ENCODE measurements at places on chromosomes 11 and 22.
A peak's percentile ranks its signal among the peaks of the same experiment; 100 is the strongest.

DNA sequence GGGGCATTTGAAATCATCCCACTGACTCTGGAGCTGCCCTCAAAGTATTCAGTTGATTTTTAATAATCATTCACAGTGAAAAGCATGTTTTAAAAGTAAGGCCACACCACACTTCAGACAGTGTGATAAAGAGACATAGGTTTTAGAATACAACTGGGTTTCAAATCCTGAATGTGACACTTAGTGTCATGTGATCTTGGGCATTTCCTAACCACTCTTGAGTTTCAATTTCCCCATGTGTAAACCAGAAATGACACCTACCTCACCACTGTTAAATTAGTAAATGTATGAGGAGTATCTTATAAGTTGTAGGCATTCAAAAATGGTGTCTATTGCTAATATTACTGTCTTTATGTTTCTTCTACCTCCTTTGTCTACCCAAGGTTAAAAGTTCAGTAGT is 5.4 kb downstream of the TMEM123 start:
- DNase-seq, result no peak

GRCh38 chr11:44450295-44450932 is 115.0 kb upstream of the CD82 start:
- no peak for DNase-seq

DNA sequence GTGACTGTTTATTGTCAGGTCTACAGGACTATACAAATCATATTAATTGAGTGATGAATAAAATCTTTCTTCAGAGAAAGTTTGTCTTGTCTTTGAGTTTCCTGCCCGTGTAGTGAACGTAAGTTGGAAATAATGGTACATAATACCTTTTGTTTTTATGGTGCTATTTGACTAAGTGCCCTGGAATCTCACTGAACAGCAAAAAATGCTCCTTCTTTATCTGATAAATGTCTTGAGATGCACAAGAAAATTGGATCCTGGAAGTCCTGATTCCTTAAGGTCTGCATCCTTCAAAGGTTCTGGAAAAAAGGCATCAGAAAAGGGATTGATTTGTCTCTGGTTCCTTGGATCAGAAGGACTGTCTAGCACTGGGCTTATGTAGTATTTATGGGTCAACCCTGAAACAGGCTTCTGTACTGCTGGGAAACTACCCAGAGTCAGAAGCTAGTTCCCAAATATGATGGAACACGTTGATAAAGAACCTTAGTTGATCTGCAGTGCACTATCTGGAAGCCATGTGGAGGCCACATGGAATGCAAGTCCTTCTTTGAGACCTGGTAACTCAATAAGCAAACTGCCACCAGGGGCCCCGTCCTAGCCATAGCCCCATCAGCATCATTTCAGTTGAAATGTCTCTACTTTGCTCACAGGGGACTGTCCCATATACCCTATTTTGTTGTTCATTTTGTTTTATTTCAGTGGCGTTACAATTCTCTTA is 100.6 kb upstream of the CD44 start:
- peak; percentile 80 for DNase-seq

GRCh38 chr11:66341502-66342126 is 3.3 kb downstream of the BRMS1 start:
- DNase-seq, result no peak

DNA sequence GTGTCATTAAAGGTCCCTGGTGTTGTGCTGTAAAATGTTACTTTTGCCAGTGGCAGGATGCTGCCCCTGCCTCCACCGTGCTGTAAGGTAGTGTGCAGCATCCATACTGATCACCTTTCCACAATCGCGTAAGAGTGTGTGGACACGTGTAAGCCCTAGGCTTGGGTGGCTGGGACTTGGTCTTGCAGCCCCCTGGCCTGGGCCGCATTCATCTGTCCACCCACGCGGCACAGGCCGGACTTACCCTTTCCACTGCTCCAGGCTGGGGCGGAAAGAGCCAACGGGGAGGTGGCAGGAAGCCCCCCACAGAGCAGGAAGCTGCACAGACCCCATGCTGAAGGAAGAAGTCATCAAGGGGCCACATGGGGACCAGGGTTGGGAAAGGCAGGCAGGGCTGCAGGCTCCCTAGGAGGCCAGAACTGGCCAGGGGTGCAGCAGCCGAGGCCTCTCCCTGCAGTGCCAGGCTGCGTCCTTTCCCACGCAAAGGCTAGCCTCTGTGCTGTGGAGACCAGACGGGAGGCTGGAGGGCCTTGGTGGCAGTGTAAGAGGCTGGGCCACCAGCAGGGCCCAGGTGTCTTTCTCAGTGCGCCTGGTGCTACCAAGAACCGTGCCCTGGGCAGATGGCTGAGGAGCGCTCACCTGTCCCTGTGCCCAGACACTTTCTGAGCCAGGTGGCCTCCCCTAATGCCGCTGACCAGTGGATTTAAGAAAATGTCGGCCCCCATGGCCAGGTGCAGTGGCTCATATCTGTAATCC is 11.7 kb upstream of the TMEM191C start:
- DNase-seq, result no peak

- no peak for DNase-seq
Observed at GRCh38 chr11:1228921-1229451, 6.1 kb downstream of the MUC5B start.

DNA sequence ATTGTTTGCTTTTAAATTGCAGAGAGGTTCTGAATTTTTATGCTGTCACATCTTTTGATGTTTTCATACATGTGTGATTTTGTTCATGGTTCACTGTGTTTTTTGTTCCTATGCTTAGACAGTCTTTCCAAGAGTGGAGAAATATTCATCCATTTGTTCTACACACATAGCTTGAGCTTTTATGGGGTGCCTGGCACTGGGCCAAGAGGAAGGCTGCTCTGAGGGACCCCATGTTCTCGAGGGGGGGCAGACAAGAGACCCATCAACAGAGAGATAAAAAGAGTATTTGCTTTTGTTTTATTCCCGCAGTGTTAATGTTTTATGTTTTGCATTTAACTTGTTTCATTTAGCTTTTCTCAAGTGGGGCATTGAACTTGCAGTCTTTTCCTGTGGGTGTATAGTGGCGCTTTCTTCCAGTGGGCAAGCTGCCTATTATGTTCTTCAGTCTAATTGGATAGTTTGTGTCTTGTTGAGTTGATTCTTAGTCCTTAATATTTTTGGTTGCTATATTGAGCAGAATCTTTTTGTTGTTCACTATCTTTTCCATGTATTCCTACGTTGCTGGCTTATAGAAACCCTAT is 57.7 kb downstream of the CABIN1 start:
- DNase-seq, result no peak

DNA sequence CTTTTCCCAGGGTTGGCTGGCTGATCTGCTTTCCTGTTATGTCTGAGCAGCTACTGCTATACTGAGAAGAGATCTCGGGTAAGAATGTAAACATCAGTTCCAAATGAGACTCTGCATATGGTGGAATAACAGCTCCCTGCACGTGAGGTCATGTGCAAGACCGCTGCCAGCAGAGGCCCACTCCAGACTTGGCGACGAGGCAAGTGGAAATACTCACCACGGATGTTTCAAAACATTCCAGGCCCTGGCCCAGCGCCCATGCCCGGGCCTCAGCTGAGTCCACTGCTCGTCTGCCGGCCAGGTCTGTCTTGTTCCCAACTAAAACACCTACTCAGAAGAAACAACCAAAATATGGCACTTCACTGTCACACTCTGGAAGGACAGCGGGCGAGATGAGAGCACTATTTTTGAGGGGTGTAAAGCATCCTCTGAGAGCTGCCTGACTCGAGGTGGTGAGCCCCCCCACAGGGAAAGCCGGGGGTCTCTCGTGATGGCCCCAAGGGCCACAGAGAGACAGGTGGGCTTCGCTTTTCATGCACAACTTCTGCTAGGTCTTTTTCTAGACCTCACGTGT is 13.1 kb downstream of the IFT27 start:
- peak; percentile 65 for DNase-seq
